Activated CD8-positive, alpha-beta memory T cell treated with anti-CD3 and anti-CD28 coated beads for 48 hours (primary cell): ENCODE measurements at places on chromosomes 4 and X.

DNA sequence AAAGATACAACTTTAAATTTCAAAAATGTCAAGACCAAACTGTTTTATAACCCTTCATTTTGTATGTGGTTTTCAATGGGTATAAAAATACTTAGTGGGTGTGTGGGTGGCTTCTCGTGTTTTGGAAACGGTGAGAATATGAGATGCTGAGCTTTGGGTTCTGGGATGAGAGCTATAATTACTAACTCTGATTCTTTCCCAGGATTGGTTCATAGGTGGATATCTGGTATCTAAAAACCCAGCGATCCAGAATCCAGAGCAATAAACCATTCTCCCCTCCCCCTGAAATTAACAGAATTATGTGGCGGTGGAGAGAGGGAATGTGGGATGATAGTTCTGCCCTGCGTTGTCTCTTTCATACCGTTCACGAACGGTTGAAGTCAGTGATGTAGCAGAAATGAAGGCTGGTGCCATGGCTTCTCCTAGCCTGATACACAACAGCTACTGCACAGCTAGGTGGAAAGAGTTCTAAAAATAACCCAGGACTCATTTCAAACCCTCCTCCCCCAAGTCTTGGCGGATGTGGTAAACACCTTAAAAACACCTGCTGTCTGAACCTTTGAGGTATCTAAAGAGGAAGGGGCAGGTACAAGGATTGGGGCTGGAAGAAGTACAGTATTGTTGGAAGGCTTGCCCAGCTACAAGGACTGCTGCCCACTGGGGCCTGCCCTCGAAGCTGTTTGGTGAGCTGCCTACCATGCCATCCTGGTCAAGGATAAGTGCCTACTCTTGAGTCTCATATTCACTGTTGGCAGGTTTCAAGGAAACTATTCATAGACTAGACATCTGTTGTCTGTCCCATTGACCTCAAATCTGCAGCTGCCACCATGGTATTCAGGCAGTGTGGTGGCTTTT lies 44.5 kb downstream of the SEPTIN11 start:
- no peak for DNase-seq

DNA sequence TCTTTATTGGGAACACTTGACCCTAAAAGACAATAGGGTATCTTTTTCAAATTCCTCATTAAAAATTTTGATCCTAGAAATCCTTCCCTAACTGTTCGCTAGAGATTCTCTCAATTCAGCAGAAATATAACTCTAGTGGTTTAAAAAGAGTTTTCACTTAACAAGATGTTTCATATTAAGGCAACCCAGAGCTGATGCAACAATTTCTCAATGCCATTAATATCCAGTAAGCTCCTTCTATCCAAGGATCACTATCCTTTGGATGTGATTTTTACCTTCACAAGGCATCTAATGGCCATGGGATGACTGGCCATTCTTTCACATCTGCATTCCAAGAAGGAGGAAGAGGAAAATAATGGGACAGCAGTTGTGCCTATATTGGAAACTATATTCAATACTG lies 183.4 kb downstream of the ANKRD50 start:
- DNase-seq = no peak

DNA sequence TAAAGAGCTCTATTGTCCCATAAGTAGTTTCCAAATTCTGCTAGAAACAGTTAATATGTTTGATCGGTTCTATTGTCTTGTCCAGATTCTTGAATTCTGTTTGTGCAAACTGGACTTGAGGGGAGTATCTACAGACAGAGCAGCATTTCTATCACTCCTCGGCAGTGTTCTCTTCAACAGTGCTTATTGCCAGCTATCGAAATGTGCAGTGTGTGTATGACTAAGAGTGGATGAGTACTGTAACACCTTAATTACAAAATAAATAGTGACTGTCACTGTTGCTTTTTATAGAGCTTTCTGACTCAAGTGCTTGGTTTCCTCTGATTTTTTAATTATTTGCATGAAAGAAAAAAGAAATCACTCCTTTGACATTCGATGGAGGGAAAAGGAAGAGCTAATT lies 274.6 kb downstream of the RPA4 start:
- no peak for DNase-seq

GRCh38 chr4:69909195-69909594 lies 21.7 kb upstream of the CSN1S1 start:
- DNase-seq = no peak

DNA sequence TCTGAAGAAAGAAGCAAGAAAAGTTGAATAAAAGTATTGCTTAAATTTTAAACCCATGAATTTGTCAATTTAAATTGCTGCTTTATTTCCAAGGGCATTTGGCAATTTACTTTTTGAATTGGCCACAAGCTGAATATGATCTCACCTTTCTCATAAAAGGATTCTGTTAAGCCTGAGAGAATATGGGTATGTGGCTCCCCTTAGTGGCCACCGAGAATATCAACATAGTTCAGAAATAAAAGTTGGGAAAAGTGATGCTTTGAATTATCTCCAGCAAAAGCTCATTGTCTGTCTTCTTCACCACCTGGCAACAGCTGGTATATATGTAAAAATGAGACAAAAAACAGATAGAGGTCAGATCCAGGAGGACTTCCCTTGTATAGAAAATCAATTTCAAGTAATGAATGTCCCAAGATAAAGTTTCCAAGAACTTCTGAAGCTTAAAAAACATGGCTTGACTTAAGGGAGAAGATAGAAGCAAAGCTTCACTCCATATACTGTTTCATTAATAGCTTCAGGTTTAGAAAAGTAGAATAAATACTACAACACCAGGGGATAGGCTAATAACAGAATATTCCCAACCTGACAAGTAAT lies 290.7 kb upstream of the FAM241A start:
- DNase-seq = no peak

GRCh38 chrX:86014421-86014820 lies 32.9 kb downstream of the CHM start:
- no peak for DNase-seq
